ENCODE measurements at places on chromosomes 12 and 14.
A peak's percentile ranks its signal among the peaks of the same experiment; 100 is the strongest.

GRCh38 chr12:109994401-109995175 lies 1.6 kb downstream of the GIT2 start:
- DNase-seq = peak; percentile 42

DNA sequence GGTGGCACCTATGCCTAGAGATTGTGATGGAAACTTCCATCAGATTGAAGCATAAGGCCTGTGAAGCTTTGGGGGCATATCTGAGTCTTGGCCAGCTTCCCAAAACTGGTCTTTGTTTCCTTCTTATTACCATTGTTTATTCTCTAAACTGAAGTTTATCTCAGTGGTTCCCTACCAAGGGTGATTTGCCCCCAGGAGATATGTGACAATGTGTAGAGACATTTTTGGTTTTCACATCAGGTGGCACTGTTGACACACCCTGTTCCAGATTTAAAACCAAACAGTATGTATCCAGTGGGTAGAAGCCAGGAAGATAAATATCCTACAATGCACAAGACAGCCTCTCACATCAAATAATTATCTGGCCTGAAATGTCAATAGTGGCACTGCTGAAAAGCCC lies 22.1 kb downstream of the RASSF9 start:
- no peak for DNase-seq

DNA sequence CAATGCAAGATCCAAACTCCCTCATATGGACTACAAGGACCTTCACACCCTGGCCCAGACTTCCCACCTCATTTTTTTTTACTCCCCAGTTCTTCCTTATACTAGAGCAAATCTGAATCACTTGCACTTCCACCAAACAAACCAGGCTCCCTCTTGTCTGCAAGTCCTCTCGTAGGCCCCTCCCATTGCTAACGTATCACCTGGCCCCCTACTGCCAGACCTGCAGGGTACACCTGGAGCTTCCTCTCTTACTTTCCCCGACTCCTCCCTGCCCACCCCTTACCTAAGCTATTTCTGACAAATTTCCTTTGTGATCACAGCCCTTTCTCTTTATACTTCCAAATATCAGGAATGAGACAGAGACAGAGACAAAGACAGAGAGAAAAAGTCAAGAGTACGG lies 463.9 kb downstream of the GALC start:
- DNase-seq = no peak

DNA sequence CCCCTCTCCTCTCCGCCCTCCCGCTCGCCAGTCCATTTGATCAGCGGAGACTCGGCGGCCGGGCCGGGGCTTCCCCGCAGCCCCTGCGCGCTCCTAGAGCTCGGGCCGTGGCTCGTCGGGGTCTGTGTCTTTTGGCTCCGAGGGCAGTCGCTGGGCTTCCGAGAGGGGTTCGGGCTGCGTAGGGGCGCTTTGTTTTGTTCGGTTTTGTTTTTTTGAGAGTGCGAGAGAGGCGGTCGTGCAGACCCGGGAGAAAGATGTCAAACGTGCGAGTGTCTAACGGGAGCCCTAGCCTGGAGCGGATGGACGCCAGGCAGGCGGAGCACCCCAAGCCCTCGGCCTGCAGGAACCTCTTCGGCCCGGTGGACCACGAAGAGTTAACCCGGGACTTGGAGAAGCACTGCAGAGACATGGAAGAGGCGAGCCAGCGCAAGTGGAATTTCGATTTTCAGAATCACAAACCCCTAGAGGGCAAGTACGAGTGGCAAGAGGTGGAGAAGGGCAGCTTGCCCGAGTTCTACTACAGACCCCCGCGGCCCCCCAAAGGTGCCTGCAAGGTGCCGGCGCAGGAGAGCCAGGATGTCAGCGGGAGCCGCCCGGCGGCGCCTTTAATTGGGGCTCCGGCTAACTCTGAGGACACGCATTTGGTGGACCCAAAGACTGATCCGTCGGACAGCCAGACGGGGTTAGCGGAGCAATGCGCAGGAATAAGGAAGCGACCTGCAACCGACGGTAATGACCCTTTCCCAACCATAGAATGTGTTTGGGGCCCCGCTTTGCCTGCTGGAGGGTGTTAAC lies 615 bp downstream of the CDKN1B start:
- DNase-seq = peak; percentile 25

GRCh38 chr14:69657950-69658355 lies 46.6 kb downstream of the SUSD6 start:
- DNase-seq = no peak

DNA sequence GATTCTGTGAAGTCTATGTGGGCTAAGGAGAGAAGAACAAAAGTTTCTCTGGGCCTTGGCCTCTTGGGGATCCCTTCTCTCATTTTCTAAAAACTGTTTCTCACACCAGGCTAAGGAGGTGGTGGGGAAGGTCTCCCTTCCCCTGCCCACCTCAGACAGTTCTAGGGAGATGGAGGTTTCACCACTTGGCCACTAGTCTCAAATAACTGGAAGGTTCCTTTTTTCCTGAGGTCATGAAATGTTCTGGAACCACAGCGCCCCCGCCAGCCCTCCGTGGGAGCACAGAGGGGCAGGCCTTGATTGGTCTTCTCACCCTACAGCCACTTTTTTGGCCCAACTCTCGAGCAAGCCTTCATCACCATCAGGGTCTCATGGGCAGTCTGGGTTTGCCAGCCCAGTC lies 12.6 kb downstream of the C12orf43 start:
- no peak for DNase-seq
